ENCODE measurements at places on chromosomes 5 and 9.

GRCh38 chr9:86792136-86792535, 155.2 kb downstream of the GAS1 start:
- peak; percentile 33 for DNase-seq

- DNase-seq: no peak
Observed at GRCh38 chr9:138101444-138102234, 224.1 kb downstream of the CACNA1B start.

GRCh38 chr5:173873306-173873922, 14.7 kb upstream of the CPEB4 start:
- no peak for DNase-seq

GRCh38 chr9:99023831-99024230, 80.1 kb downstream of the COL15A1 start:
- DNase-seq: no peak

- no peak for DNase-seq
Observed at GRCh38 chr5:131156385-131156784, 8.7 kb downstream of the HINT1 start.

DNA sequence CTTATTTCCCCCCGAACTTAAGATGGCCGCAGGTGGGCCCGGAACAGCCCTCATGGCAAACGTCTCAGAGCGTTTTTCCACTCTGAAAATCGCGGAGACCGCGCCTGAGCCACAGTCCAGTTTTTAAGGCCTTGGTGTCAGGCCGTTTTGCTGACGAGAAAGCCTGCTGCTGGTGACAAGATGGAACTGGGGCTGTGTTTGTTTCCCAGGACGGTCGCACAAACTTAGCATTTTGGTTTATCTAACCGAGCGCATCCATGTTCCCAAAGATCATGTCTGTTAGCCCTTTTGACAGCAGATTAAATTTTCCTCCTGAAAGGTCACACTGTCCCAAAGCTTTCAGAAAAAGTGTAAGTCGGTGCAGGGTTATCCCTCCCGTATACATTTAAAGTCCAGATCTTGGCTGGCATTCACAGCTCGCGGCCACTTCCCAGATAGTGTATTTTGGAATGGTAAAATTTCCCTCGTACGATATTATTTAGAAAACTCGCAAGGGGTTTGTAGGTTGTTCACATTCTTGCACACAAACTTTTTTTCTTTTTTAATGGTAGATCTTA, 812 bp downstream of the SREK1 start:
- DNase-seq: peak; percentile 14

- no peak for DNase-seq
Observed at GRCh38 chr9:129225815-129226214, 47.8 kb upstream of the IER5L start.

DNA sequence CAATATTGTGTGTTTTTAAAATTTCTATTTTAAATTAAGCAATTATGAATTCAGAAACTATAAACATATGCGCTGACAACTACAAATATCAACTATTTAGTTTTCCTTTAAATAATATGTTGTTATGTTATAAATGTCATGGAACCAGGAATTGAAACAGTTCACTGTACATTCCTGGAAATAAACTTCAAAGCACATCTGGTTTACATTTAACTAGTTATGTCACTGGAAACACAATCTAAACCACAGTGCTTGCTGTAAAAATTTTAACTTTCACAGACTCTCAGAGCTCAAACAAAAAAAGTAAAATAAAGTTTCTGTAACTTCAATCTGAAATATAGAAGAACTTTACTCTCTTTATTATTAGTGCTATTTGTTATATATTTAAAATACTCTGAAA, 179.2 kb downstream of the FBN2 start:
- no peak for DNase-seq

- no peak for DNase-seq
Observed at GRCh38 chr5:134047687-134048056, 42.9 kb upstream of the VDAC1 start.

DNA sequence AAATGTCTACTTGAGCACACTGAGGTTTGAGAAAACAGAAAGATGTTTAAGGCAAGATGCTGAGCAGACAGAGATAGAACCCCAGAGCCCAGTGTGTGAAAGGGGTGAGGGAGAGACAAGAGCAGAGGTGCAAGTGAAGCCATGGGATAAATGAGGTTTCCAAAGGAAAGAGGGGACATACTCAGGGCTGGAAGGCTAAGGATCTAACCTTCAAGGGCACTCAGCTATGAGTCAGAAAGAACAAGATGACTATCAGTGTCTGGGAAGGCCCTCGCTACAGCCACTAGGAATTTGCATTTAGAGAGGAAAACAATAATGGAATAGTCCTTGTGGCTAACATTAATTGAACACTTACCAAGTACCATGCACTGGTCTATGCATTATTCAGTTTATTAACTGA, 113.7 kb downstream of the HTR4 start:
- DNase-seq: no peak

- peak; percentile 58 for DNase-seq
Observed at GRCh38 chr9:114487607-114488300, 17.5 kb downstream of the WHRN start.

GRCh38 chr5:170168002-170168401, 62.3 kb downstream of the FOXI1 start:
- no peak for DNase-seq

DNA sequence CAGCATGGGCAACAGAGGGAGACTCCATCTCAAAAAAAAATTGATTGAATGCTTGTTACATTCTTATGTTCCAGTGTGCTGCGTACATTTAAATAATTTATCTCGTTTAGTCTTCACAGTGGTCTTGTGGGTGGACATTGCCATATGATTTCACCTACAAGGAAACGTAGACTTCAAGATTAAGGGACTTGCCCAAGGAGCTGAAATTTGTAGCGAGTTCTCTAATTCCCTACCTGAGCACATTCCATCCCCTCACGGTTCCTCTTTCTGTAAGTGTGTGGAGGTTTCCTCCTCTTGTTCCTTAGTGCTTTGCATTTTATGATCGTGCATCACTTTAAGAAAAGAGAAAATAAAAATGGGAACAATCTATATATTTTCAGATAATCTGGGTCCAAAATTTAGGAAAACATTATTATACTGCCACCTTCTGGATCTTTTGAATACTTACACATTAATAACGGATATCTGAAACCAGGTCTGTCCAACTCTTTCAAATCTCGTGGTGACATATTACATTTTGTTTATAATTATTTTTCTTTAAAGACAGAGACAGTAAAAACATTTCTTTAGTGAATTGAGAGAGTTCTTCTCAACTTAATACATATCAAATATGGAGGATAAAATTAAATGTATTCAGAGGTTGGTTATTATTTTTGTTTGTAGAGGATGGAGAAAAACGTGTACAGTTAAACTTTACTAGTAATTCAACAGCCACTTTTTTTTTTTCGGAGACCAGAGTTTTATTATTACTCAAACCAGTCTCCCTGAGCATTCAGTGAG, 29.9 kb upstream of the C7 start:
- peak; percentile 71 for DNase-seq

- no peak for DNase-seq
Observed at GRCh38 chr9:5357431-5358105, 17.9 kb upstream of the RLN1 start.

GRCh38 chr9:37464426-37465248, 613 bp downstream of the ZBTB5 start:
- peak; percentile 39 for DNase-seq

GRCh38 chr5:151718153-151718552, 31.4 kb upstream of the SPARC start:
- DNase-seq: no peak

- no peak for DNase-seq
Observed at GRCh38 chr9:4066120-4066519, 233.7 kb downstream of the GLIS3 start.

DNA sequence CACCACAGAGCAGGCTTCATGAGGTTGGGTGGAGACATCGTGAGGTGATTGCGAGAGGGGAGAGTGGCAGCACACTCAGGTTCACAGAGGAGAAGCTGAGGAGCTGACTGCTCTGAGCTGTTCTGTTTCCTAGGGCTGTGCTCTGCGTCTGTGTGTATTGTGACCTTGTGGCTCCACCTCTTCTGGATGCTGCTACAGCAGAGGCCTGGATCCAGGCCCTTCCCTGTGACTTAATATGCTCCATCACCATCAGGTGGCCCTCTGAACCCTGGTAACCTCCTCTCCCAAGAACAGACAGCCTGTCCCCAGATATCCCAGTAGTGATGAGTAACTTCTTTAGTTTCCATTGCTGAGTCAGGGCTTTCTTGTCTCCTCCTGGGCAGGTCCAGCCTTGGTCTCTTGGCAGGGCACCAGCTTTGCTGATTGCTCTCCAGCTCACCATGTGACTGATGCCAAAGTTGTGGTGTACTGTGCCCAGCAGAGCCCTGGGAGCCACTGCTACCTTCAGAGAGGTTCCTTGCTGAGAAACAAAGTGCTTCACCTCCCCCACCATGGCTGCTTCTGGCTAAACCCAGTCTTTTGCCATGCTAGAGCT, 212.8 kb upstream of the CHD1 start:
- DNase-seq: peak; percentile 14

Measured in RCC 7860 (cell line).